Kasumi-1 (cell line): ENCODE measurements at places on chromosomes 7 and 10.

- DNase-seq, result peak; percentile 50
These were observed 36.9 kb upstream of the SH2D4B start for GRCh38 chr10:80500572-80501380.

DNA sequence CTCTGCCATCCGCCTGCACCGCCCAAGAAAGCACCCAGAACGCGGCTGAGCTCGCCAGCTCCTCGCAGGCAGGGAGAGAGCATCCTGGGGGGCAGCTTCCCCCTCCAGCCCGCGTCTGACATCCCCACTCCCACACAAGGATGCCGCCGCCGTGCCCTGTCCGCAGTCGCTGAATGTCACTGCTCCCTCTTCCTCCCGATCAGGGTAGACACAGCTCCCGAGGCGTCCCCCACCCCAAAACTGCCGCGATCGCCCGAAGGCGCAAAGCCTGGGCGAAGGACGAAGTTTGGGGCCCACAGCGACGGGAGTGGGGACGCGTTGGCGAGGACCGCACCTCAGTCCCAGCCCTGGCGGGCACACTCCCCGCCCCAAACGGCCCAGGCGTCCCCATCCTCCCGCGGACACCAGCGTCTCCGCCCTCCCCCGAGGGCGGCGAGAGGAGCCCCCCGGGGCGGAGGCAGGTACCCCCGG, 1.5 kb upstream of the KAT6B start:
- DNase-seq, result peak; percentile 88

- DNase-seq, result no peak
These were observed 85.1 kb downstream of the PRPF18 start for GRCh38 chr10:13671904-13672303.

DNA sequence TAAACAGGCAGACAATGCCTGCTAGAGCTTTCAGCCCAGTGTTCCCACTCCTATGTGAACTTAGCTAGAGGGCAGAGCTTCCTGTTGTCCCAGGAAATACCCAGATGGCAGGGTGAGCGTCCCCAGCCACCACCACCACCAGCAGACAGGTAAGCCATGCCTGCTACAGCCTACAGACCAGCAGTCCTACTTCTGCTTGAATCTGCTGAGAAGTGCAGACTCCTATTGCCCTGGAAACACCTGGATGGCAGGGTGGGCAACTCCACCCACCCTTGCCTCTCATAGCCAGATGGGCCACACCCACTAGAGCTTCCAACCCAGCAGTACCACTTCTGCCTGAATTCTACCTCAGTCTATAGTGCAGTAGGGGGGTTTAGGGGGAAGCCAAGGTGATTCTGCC, 64.4 kb downstream of the FBXL13 start:
- DNase-seq, result no peak

- DNase-seq, result no peak
These were observed 117.1 kb upstream of the ANTXRL start for GRCh38 chr10:46169736-46170135.

GRCh38 chr7:95630702-95631458, 34.6 kb upstream of the PDK4 start:
- DNase-seq, result no peak

DNA sequence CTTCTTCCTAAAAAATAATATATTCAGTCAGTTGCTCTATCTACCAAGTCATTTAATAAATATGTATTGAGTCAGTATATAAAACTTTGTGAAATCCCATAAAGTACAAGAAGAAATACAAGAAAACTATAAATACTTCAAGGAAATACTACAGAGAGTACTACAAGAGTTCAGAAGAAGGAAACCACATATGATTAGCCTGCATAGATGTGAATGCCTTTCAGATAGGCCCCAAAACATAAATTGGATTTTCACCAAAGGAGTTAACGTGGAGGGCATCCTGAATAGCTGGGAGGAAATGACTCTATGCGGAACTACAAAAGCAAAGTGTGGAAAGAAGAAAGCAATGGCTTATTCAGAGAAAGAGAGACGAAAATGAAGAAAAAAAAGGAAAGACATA, 120.1 kb downstream of the LRRN3 start:
- DNase-seq, result no peak
